ENCODE measurements at places on chromosomes 11 and 22. TPM values are rescaled to one million over a fixed set of nuclear protein-coding genes. Genes with fewer than 3 reads are reported as not detected.

DNA sequence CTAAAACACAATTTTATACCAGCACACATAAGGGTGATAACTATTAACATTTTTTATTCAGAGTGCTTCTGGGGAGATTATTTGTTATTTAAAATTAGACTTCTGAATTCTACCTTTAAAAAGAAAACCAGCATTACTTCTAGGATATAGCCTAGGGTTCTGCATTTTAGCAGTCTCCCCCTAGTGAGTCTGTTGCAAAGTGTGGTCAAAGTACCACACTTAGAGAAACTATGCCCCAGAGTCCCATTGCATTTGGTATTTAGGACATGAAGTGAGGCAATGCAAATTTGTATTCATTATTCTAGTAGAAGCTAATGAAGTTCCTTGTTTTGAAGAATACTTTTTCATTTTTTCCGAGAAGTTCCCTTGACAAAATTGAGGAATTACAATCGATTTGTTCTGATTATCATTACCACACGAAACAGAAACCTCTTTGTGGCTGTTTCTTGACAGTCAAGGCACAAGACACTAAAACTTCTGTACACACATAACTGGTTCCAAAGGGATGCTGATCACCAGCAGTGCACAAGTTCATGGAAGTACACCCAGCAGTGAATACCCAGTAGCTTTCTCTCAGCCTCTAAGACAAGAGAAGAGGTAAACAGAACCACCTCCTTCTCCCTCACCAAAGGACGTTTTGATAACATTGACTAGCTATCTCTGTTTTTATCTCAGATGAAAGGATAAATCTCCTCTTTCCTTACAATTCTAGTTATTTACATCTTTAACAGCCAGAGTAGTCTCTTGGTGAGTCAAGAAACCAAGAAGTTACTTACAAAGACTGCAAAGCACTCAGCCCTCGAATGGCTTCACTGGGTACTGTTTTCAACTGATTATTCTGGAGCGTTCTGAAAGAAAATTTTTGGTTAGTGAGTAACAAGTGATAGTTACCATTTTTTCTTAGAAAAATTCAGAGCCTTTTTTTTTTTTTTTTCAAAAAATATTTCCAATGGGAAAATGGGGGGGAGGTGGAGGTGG is 27.6 kb upstream of the CCDC34 start:
- no peak overlapping the region for H3K4me3 ChIP-seq
- no peak for DNase-seq
- H3K27ac ChIP-seq = no peak overlapping the region
- peaks cover 7% of the 10 kb centered on the region for H3K4me1 ChIP-seq
- H3K36me3 ChIP-seq = no peaks in the 10 kb centered on the region

- no peak overlapping the region for H3K4me3 ChIP-seq
- H3K27me3 ChIP-seq = no peaks in the 10 kb centered on the region
- peak overlapping the region; percentile 97 for H3K27ac ChIP-seq
- peak; percentile 79 for DNase-seq
- peaks cover 33% of the 10 kb centered on the region for H3K36me3 ChIP-seq
- H3K4me1 ChIP-seq = peaks cover 7% of the 10 kb centered on the region
Measured at GRCh38 chr22:36465232-36466021, 16.0 kb downstream of the TXN2 start.

DNA sequence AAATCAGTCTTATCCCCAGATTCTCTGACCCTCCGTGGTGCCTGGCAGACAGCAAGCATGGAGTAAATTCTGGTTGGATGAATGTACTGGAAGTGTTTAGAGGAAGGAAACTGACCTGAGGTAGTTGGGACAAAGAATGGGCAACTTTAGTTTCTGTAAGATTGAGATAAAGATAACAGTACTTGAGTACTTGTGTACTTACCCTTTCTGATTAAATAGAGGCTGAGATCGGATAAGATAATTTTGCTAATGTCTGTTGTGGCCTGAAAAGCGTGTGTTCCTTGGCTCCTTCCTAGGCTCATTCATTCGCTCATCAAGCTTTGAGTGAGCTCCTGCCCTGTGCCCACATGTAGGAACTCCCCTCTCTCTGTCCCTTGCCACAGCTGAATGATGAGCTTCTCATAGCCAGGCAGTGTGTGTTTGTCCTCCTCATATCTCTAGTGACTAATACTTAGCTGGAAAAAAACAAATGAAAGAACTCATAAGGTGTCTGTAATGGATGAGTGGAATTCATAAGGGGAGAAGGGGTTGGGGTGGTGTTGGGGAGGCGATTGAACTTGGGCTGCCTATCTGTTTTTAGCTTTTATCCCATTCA is 118.1 kb downstream of the DBX1 start:
- no peak overlapping the region for H3K27ac ChIP-seq
- no peaks in the 10 kb centered on the region for H3K4me1 ChIP-seq
- no peaks in the 10 kb centered on the region for H3K27me3 ChIP-seq
- no peak for DNase-seq

Gene IGLL1
- polyA plus RNA-seq = not detected

Data from spleen (tissue), 13 donors.